Stimulated activated CD8-positive, alpha-beta memory T cell treated with anti-CD3 and anti-CD28 coated beads, Interleukin-2, amount 100 ng/mL, for 48 hours (primary cell): ENCODE measurements at places on chromosomes 7 and 10.
A peak's percentile ranks its signal among the peaks of the same experiment; 100 is the strongest.

GRCh38 chr7:139075871-139076686 lies 33.4 kb downstream of the ZC3HAV1 start:
- no peak for DNase-seq

GRCh38 chr10:102605712-102606111 lies 38.6 kb upstream of the TRIM8 start:
- no peak for DNase-seq

GRCh38 chr7:140983802-140984201 lies 30.9 kb downstream of the MRPS33 start:
- no peak for DNase-seq

GRCh38 chr7:135653340-135654080 lies 8.8 kb upstream of the STMP1 start:
- no peak for DNase-seq

DNA sequence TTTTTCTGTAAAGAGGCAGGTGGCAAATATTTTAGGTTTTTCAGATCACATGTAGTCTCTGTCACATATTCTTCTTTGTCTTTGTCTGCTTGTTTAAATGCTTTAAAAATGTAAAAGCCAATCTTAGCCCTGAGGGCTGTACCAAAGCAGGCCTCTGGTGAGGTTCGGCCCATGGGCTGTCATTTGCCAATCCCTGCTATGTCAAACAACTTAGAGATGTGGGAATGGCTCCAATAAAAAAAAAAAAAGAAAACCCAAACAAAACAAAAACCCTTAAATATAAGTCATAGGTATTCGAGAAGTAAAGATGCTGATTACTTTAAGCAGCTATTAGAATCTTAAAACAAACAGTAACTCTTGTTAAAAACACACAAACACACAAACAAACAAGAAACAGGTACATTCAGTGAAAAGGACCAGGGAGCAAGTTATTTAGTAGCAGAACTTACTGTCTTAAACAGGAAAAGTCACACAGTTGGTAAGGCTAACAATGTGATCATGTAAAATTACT lies 61.4 kb upstream of the NAMPT start:
- no peak for DNase-seq

DNA sequence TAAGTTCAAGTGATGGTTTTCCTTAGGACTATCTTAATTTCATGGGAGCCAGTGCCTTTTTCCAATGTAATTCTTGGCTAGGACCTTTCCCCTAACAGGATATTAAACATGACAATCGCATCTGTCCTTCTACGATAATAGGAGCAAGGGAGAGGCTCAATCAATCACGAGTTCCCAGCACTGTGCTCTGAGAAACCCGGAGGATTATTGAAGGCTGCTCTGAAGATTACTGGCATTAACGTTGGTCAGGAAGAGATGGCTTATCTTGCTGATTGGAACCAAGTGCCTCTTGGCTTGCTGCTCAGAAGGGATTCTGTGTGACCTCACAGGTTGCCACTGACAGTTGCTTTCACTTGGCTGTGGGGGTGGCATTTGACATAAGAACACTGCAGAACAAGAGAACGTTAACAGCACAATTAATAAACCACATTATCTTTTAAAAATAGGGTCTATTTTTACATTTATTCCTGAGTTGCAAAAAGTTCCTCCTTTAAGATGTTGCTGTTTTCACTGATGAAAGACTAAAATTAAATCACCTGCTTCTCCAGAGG lies 252.1 kb upstream of the TAC1 start:
- DNase-seq: no peak

- DNase-seq: no peak
Measured at GRCh38 chr10:110558041-110558440, 9.5 kb upstream of the SMC3 start.

DNA sequence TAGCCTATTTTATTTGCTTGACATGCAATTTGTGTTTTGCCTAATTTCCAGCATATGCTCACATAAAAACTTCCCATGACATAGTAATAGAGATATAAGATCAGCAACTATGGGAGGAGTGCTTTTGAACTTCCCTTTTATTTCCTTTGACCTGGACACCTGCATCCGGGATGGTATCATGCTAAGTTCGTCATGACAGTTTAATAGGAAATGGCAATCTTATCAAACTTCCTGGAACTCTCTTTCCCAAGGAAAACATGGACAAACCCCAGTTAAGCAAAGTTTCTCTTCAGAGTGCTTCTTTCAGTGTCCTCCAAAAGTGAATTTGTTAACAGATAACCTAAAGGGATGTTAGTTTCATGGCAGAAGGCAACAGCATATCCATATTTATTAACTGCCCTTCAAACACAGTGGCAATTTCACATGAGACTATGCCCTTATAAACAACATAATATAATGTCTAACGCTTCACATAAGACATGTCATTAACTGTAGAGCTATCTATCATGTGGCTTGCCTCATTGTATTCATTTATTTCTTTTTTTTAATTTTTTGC lies 474.7 kb upstream of the SEMA3A start:
- DNase-seq: no peak

- DNase-seq: no peak
Measured at GRCh38 chr7:128030263-128030653, 979 bp downstream of the LRRC4 start.

- no peak for DNase-seq
Measured at GRCh38 chr10:60916025-60916424, 28.0 kb downstream of the RHOBTB1 start.

- no peak for DNase-seq
Measured at GRCh38 chr7:54811846-54812254, 52.8 kb upstream of the SEC61G start.

- no peak for DNase-seq
Measured at GRCh38 chr7:4030346-4030950, 651.6 kb upstream of the FOXK1 start.

DNA sequence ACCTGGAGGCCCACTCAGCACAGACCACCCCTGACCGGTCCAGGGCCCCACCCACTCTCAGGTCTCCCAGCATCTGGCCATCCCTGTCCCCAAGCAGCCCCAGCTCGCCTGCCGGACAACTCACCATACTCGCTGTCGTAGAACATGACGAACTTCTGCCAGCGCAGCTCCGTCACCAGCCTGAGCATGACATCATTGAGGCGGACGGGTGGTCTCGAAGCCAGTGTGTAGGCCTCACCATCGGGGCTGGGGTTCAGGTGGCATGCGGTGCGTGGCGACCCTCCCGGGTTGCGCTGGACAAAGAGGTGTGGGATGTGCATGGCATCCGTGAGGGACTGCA lies 160.4 kb downstream of the GRID1 start:
- DNase-seq: no peak

DNA sequence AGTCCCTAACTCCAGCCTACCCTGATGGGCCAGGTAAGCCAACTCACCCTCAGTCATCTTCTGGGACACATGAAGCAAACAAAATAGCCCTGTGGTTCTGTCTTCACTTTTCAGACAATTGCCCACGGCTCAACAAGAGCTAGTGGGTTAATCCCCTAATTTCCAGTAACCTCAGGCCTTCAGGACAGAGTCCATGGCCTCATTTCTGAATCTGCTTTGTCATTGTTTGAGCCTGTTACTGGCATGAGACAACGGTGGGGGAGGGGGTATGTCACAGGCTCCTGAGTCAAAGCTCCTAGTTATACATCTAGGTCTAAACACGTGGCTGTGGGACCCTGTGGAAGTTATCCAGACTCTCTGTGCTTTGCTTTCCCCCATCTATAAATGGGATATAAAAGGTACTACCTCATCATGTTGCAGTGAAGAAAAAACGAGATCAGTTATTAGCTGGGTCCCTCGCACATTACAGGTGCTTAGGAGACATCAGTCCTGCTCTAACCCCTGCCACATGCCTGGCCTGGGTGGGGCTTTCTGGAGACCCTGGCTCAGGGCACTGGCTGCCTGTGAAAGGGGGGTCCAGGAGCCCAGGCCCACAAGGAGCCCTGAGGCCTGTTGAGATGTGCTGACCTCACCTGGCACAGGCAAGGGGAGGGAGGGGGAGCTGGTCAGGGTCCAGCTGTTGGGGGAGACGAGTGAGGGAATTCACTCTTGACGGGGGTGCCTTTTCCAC lies 16.5 kb downstream of the MAT1A start:
- DNase-seq: no peak

DNA sequence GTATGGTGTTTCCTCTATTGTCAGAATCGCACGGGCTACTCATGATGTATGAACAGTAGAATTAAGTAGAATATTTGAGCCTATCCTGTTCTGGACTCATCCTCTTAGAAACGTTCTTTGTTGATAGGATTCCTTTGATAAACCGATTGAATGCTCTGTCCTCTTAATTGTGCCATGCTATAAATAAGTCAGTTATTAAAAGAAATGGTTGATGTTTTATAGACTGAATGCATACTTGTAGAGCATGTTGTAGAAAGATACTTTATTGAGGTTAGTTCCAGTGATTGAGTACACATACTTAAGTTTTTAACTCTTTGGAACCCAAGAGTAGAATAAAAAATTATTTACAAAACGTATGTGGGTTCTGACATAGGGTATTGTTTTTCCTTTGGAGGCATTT lies 54.9 kb upstream of the HBP1 start:
- DNase-seq: no peak

GRCh38 chr10:116910910-116911309 lies 61.6 kb downstream of the ENO4 start:
- DNase-seq: no peak

GRCh38 chr10:102001435-102002068 lies 54.4 kb downstream of the ARMH3 start:
- no peak for DNase-seq

DNA sequence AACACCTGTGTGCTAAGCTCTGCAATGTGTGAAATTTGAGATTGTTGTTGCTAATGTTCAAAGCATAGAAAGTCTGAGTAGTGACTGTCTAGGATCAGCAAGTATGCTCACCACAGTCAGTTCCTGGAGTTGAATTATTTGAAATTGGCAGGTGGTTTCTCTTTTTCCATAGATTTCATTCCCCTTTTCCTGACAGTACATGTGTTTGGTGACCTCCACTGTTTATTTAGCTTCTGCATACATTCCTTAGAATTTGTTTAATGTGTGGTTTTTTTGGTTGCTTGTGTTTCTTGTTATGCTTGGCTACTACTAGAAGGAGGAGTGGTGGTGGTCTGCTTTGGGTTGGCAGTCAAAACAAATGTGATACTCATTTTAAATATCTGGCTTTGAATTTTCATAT lies 52.3 kb downstream of the FOXP2 start:
- no peak for DNase-seq

DNA sequence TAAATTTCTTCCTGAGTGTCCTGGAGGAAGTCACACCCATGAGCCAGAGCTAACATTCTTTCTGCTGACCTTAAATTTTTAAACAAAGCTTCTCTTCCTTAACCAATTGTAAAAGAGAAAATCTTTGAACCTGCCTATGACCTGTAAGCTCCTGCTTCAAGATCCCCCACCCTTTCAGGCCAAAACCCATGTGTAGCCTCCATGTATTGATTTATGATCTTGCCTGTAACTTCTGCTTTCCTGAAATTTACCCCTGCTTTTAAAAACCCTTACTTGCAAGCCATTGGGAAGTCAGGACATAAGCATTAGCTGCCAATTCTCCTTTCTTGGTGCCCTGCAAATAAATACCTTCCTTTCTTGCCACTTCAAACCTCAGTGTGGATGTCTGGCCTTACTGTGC lies 68.5 kb upstream of the HECTD2 start:
- no peak for DNase-seq

DNA sequence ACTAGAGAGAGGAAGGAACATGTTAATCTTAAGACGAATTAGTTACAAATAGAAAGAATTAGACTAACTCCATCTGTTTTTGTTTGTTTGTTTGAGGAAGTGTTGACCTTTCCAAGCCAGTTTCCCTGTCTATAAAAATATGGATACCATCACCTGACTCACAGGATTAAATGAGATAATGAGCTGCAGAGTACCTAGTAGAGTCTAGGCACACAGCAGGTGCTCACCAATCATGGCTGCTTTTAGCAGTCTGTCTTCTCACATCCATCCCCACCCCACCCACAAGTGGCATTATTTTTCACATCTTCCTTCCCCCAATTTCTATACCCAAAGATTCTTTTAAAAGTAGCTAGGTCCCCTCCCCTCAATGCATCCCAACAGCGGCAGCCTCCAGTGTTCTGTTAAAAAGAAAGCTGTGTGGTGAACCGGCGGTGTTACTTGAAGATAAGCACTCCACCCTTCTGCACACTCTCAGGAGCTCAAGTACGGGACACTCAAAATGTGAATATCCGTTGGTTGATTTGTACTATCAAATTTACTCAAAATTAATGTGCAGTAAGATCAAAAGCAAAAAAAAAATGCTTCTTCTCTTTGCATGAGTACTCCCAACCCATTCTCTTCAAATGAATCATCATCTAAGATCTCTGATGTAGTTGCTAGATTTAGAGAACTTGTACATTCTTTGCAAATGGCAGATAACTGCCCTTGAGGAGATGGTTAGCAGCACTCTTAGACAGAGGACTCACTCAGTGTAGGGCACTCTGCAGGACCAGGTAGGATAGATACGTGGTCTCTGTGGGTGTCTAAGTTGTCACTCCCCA lies 145.4 kb upstream of the ASAH2 start:
- DNase-seq: no peak

GRCh38 chr7:31061185-31061584 lies 9.1 kb downstream of the ADCYAP1R1 start:
- DNase-seq: no peak

GRCh38 chr10:113712755-113713639 lies 33.3 kb downstream of the CASP7 start:
- no peak for DNase-seq

DNA sequence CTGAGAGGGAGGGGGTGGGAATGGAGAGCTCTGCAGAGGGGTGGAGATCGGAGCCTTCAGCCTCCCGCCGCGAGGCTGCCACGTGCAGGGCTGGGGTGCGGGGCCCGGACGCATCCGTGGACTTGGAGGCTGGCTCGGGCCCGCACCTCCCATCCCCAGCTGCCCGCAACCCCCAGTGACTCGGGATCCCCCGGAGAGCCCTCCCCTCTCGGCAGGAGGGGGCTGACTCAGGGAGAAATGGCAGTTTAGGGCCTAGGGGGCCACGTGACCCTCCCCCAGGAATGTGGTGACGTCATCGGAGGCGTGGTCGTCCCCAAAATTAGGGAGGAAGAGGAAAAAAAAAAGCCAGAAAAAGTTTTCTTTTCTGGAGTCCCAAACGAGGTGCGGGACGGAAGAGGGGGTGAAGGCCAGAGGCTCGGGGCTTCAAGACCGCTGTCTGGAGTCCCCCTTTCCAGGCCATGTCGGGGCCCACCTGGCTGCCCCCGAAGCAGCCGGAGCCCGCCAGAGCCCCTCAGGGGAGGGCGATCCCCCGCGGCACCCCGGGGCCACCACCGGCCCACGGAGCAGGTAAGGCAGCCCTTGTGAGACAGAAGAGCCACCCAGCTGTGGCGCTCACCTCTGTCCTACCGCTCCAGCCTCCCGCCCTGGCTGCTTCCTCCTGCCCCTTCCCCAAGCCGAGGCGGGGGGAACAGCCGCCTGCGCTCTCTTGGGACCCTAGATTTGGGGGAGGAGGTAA lies at the start of gene TRIP6:
TSS of gene TRIP6 (plus strand) at position 348 of the 736 bp plus-strand sequence. CDS start at position 459, 111 bp downstream.
- peak; percentile 58 for DNase-seq
